ENCODE measurements at places on chromosomes 12 and 14.

- H3K4me1 ChIP-seq, result peaks cover 32% of the 10 kb centered on the region
- H3K36me3 ChIP-seq, result peaks cover 15% of the 10 kb centered on the region
- H3K4me3 ChIP-seq, result peak overlapping the region; percentile 86
- DNase-seq, result peak; percentile 49
- no peaks in the 10 kb centered on the region for H3K27me3 ChIP-seq
Measured at GRCh38 chr12:55743406-55744339, 751 bp downstream of the GDF11 start.

- H3K27me3 ChIP-seq, result no peaks in the 10 kb centered on the region
- H3K36me3 ChIP-seq, result no peaks in the 10 kb centered on the region
- H3K4me1 ChIP-seq, result no peaks in the 10 kb centered on the region
- no peak for DNase-seq
- H3K4me3 ChIP-seq, result no peak overlapping the region
- H3K27ac ChIP-seq, result no peak overlapping the region
Measured at GRCh38 chr12:126193190-126193589, 1128.0 kb downstream of the AACS start.

GRCh38 chr12:72673853-72674252 is 401.7 kb downstream of the TRHDE start:
- H3K27ac ChIP-seq, result no peak overlapping the region
- no peaks in the 10 kb centered on the region for H3K4me1 ChIP-seq
- no peaks in the 10 kb centered on the region for H3K27me3 ChIP-seq
- no peak overlapping the region for H3K4me3 ChIP-seq

- no peaks in the 10 kb centered on the region for H3K27me3 ChIP-seq
- H3K36me3 ChIP-seq, result peaks cover 28% of the 10 kb centered on the region
- no peak overlapping the region for H3K27ac ChIP-seq
Measured at GRCh38 chr14:99395909-99396530, 84.6 kb downstream of the SETD3 start.

GRCh38 chr12:82383930-82384552 is 25.7 kb downstream of the METTL25 start:
- no peaks in the 10 kb centered on the region for H3K4me1 ChIP-seq
- H3K27me3 ChIP-seq, result no peaks in the 10 kb centered on the region
- no peak for DNase-seq

- H3K27me3 ChIP-seq, result no peaks in the 10 kb centered on the region
- no peak overlapping the region for H3K27ac ChIP-seq
- H3K4me1 ChIP-seq, result no peaks in the 10 kb centered on the region
- no peak for DNase-seq
Measured at GRCh38 chr14:44170101-44170500, 337.0 kb downstream of the FSCB start.

GRCh38 chr12:82627799-82628198 is 58.9 kb upstream of the TMTC2 start:
- H3K27ac ChIP-seq, result no peak overlapping the region
- H3K36me3 ChIP-seq, result no peaks in the 10 kb centered on the region
- H3K4me3 ChIP-seq, result no peak overlapping the region
- no peaks in the 10 kb centered on the region for H3K27me3 ChIP-seq
- no peaks in the 10 kb centered on the region for H3K4me1 ChIP-seq

- no peaks in the 10 kb centered on the region for H3K4me1 ChIP-seq
- no peaks in the 10 kb centered on the region for H3K36me3 ChIP-seq
- no peak overlapping the region for H3K27ac ChIP-seq
Measured at GRCh38 chr12:1880876-1881275, 37.6 kb downstream of the CACNA2D4 start.

GRCh38 chr12:9745199-9745598 is 12.3 kb upstream of the CLECL1 start:
- H3K4me3 ChIP-seq, result no peak overlapping the region
- H3K27ac ChIP-seq, result no peak overlapping the region
- DNase-seq, result no peak
- H3K4me1 ChIP-seq, result peaks cover 42% of the 10 kb centered on the region

DNA sequence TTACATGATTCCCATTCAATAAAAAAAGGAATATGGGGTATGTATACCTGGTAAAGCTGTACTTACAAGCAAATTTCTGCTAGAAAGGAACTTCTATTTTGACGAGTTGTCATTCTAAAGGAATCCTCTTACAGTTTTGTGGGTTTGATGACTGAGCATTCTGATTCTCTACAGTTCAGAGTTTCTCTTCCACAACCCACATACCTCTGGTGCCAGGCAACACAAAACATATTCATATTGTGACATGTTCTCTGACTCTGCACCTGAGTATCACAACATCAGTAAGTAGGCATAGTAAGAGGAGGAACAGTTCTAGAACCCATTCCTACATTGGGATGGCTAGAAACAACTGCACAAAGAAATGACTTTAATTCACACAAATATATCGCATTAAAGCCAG is 636.6 kb downstream of the MED13L start:
- H3K4me1 ChIP-seq, result no peaks in the 10 kb centered on the region
- DNase-seq, result no peak
- no peaks in the 10 kb centered on the region for H3K27me3 ChIP-seq
- no peak overlapping the region for H3K4me3 ChIP-seq

DNA sequence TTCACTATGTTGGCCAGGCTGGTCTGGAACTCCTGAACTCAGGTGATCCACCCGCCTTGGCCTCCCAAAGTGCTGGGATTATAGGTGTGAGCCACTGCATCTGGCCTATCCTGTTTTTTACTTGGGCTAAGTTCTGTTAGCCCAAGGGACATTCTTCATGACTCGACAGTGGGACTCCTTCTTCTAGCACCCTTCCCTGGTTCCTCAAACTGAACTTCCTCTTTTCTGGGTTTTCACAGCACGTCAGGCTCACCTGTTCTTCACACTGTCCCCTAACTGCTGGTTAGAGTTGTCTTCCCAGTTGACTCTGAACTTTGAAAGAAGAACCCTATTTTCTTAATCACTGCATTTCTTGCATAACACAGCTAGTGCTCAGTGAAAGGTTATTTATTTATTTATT is 22.5 kb downstream of the CABP1 start:
- H3K36me3 ChIP-seq, result no peaks in the 10 kb centered on the region
- no peaks in the 10 kb centered on the region for H3K4me1 ChIP-seq
- no peak overlapping the region for H3K27ac ChIP-seq
- H3K4me3 ChIP-seq, result no peak overlapping the region
- H3K27me3 ChIP-seq, result peaks cover 3% of the 10 kb centered on the region

DNA sequence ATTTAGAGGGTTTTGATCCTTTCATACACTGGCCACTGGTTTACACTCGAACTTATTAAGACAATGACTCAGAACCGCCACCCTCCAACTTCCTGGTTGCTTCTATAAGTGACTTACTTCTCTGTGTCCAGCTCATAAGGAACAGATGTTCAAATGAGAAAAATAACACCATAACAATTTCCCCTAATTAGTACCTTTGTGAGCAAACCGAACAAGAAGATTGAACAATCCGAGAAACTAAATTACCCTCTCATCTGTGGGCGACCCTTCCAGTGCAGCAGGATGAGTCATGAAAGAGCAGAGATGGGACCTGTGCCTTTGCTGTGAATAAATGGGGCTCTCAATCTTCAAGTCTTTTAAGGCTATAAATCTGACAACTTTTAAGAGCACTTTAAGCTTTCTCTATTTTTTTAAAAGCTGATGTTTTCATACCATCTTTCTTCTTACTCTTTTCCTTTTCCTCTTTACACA is 146.8 kb upstream of the RASSF8 start:
- no peaks in the 10 kb centered on the region for H3K36me3 ChIP-seq
- DNase-seq, result no peak
- H3K4me1 ChIP-seq, result peaks cover 19% of the 10 kb centered on the region
- no peaks in the 10 kb centered on the region for H3K27me3 ChIP-seq
- no peak overlapping the region for H3K4me3 ChIP-seq
- no peak overlapping the region for H3K27ac ChIP-seq

- no peaks in the 10 kb centered on the region for H3K4me1 ChIP-seq
- no peaks in the 10 kb centered on the region for H3K27me3 ChIP-seq
- H3K36me3 ChIP-seq, result no peaks in the 10 kb centered on the region
- H3K27ac ChIP-seq, result no peak overlapping the region
- H3K4me3 ChIP-seq, result no peak overlapping the region
Measured at GRCh38 chr14:62983821-62984220, 61.4 kb downstream of the KCNH5 start.

DNA sequence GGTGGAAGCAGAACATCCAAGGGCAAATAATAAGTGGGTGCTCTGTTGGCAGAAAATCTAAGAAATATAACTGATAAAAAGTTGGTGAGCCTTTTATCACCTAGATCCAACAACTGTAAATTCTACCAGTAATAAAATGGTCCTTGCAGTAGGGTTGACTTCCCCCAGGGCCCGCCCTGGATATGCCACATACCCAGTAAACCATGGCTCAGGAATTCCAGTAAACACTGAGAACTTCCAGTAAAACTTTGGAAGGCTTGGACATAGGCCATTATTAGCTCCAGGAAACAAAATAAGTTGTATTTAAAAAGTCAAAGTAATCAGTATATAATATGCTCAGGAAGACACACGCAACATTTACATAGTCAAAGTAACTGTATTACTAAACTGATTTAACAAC is 402.2 kb downstream of the BCAT1 start:
- no peaks in the 10 kb centered on the region for H3K4me1 ChIP-seq
- no peak overlapping the region for H3K4me3 ChIP-seq
- no peak for DNase-seq
- peaks cover 3% of the 10 kb centered on the region for H3K27me3 ChIP-seq
- H3K27ac ChIP-seq, result no peak overlapping the region

DNA sequence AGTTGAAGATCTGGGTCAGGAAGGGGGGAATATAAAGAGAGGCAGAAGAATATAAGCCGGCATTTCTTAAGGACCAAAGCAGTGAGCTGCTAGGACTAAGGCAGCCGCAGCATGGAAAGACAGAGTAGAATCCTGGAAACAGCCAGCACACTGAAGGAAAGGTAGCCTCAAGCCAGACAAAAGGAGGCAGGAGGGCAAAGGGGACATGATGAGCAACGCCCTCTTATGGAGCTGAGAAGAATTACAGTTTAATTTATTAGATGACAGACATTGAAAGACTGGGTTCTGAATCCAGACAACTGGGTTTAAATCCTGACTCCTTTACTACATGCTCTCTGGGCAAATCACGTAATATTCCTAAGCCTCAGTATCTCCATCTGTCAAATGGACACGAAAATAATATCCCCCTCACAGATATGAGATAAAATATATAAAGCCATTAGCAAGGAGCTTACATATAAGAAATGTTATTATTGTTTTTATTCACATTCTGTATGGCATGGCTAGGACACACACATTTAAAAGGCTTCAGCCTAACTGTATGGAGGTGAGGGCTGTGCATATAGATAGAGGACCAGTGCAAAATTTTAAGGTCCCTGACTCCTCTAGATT is 8.1 kb upstream of the PCED1B start:
- DNase-seq, result no peak
- no peak overlapping the region for H3K4me3 ChIP-seq
- peaks cover 16% of the 10 kb centered on the region for H3K4me1 ChIP-seq
- no peak overlapping the region for H3K27ac ChIP-seq

- no peaks in the 10 kb centered on the region for H3K4me1 ChIP-seq
- H3K27me3 ChIP-seq, result no peaks in the 10 kb centered on the region
- H3K36me3 ChIP-seq, result no peaks in the 10 kb centered on the region
Measured at GRCh38 chr14:90567191-90567590, 170.4 kb downstream of the CALM1 start.

GRCh38 chr14:81710232-81710845 is 176.7 kb upstream of the SEL1L start:
- H3K27me3 ChIP-seq, result no peaks in the 10 kb centered on the region
- H3K4me3 ChIP-seq, result no peak overlapping the region
- no peaks in the 10 kb centered on the region for H3K4me1 ChIP-seq
- H3K36me3 ChIP-seq, result no peaks in the 10 kb centered on the region
- H3K27ac ChIP-seq, result no peak overlapping the region

DNA sequence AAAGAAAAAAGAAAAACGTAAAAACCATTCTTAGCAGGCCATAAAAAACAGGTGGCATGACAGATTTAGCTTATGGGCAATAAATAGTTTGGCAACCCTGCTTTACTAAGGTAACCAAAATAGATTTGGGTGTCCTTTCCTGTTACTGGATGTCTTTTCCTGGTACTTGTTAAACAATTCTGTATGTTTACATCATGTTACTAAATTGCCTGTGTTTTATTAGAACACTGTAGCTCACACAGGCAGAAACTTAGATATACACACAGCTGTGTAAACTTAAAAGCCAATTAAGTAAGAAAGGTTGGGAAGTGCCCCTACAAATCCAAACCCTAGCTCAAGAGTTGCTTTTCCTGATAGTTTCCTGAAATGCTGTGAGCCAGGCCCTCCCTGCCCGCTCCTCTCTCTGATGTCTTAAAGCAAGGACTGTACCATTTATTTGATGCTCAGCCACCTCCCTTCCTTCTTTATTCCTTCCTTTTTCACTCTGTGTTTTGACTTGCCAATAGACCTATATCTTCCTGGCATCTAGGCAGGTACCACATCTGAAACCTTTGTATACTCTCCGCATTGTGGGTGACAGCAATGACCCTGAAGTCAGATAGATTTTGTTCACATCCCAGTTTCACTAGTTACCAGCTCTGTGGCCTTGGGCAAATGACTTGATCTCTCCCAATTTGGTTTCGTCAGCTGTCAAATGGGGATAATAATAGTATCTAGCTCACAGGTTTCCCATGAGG is 3.7 kb upstream of the CAMKK2 start:
- H3K27ac ChIP-seq, result no peak overlapping the region
- no peaks in the 10 kb centered on the region for H3K36me3 ChIP-seq
- H3K27me3 ChIP-seq, result peaks cover 4% of the 10 kb centered on the region
- peaks cover 17% of the 10 kb centered on the region for H3K4me1 ChIP-seq
- DNase-seq, result no peak
- no peak overlapping the region for H3K4me3 ChIP-seq

- H3K4me1 ChIP-seq, result peaks cover 14% of the 10 kb centered on the region
- H3K27me3 ChIP-seq, result peaks cover 29% of the 10 kb centered on the region
- no peaks in the 10 kb centered on the region for H3K36me3 ChIP-seq
- H3K4me3 ChIP-seq, result no peak overlapping the region
Measured at GRCh38 chr12:11577658-11578260, 71.7 kb upstream of the ETV6 start.

GRCh38 chr14:39372656-39373055 is 59.6 kb downstream of the FBXO33 start:
- peaks cover 3% of the 10 kb centered on the region for H3K36me3 ChIP-seq
- DNase-seq, result no peak
- no peak overlapping the region for H3K27ac ChIP-seq
- no peak overlapping the region for H3K4me3 ChIP-seq
- no peaks in the 10 kb centered on the region for H3K27me3 ChIP-seq

- DNase-seq, result no peak
- no peak overlapping the region for H3K27ac ChIP-seq
- peaks cover 61% of the 10 kb centered on the region for H3K27me3 ChIP-seq
- peaks cover 5% of the 10 kb centered on the region for H3K4me1 ChIP-seq
- no peak overlapping the region for H3K4me3 ChIP-seq
Measured at GRCh38 chr12:66187036-66187435, 2.0 kb upstream of the IRAK3 start.

GRCh38 chr12:75259143-75259542 is 49.5 kb upstream of the KCNC2 start:
- no peaks in the 10 kb centered on the region for H3K27me3 ChIP-seq
- no peak for DNase-seq
- H3K27ac ChIP-seq, result no peak overlapping the region
- no peak overlapping the region for H3K4me3 ChIP-seq
- H3K4me1 ChIP-seq, result peaks cover 14% of the 10 kb centered on the region

DNA sequence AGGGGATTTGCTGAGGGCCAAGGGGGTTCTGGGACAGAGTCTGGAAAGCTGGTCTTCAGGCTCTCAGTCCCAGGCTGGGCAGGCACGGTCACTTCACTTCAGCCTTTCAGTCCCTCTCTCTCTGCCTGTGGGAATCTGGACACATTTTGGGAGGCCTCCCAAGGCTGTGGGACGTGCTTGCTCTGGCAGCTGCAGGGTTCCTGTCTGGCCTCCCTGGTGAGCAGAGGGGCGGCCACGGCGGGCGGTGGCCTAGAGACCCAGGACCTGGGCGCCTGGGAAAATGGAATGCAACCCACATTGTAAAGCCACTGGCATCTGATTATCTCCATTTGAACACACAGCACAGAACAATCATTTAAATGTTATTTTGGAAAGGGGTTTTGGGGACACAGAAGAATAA is 10.1 kb upstream of the ALDH2 start:
- no peaks in the 10 kb centered on the region for H3K36me3 ChIP-seq
- no peak overlapping the region for H3K4me3 ChIP-seq
- H3K4me1 ChIP-seq, result peaks cover 16% of the 10 kb centered on the region
- no peak overlapping the region for H3K27ac ChIP-seq
